ENCODE measurements at places on chromosomes 11 and 22.
A peak's percentile ranks its signal among the peaks of the same experiment; 100 is the strongest.

- DNase-seq = no peak
Measured at GRCh38 chr11:69335781-69336405, 41.9 kb downstream of the MYEOV start.

GRCh38 chr11:94762208-94762607 is 5.9 kb upstream of the AMOTL1 start:
- no peak for DNase-seq

DNA sequence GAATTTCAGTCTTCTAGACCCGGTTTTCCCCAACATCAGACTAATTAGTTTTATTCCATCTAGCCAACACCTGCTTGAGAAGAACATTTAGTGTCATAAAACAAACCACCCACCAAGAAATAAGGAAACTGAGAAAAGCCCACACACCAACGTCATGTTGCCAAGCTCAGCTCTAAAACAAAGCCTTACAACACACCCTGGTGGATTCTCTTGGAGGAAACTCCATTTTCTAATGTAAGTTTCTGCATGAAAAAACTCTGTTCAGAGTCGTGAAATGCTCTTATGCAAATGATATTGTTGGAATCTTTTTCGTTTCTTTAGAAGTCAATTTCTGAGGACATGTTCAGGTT is 105.0 kb upstream of the RAG2 start:
- no peak for DNase-seq

- DNase-seq = no peak
Measured at GRCh38 chr11:115092516-115092915, 411.7 kb downstream of the CADM1 start.

DNA sequence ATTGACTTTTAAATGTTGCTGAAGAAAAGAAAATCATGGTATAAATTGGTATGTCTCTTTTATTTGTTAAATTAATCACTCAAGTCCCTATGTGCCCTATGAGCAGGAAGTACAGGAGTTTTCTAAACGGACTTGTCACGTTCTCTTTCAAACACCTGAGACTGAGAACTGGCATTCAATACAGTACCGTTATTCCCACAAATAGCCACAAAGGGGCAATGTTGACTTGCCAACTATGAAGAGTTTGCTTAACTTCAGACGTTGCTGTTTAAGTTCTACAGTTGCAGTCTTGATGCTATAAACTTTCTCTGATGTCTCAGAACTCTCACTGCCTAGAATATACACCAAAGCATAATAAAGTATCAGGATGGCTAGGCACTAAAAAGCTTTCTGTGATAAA is 7.6 kb downstream of the OR56A1 start:
- DNase-seq = peak; percentile 66

- peak; percentile 59 for DNase-seq
Measured at GRCh38 chr11:107017433-107018218, 650 bp downstream of the GUCY1A2 start.

GRCh38 chr11:2748061-2748813 is 48.4 kb upstream of the KCNQ1OT1 start:
- no peak for DNase-seq

DNA sequence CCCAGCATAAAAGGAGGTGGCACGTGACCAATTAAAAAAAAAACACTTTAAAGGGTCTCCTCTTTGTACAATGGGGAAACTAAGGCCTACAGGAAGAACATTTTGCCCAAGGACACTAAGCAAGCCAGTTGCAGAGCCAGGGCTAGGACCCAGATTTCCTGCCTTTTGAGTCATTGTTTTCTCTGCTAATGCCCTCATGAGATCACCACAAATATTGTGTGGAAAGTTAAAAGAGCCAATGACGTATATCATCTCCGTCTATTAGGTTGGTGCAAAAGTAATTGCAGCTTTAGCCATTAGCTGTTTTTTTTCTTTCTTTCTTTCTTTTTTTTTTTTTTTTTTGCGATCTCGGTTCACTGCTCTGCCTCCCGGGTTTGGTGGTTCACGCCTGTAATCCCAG is 24.1 kb upstream of the LRRC32 start:
- no peak for DNase-seq

DNA sequence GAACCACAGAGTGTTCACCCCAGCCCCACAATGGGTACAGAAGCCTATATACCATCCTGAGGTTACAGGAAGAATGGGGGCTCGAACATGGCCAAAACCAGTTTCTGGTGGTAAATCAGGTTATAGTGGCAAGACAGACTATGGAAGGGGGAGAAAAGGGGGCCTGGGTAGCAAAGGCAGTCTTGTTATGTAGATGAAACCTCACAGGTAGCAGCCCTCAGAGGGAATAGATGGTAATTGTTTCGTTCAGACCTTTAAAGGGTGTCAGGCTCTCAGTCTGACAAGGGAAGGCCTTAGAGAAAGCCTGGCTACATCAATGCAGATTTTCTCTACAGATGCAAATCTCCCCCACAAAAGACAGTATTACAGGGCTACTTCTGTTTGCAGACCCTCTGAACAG is 3.4 kb downstream of the CAPN1 start:
- DNase-seq = peak; percentile 87

DNA sequence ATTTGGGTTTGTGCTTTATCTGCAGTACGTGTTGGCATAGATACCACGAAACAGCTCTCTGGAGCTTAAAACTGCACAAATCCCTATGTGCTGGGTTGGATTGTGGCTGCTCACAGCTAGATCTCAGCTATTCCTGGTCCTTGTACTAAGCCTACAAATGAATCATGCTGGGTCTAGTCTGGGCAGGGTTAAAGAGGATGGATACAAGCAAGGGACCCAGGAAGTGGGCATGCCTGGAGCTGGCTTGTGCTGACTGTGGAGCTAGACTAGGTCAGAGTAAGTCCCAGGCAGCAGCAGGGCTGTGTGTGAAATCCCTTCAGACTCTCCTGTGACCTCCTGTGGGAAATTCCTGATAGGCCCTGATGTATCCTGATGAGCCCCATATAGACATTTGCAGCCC is 3.9 kb upstream of the E2F8 start:
- DNase-seq = no peak

- DNase-seq = no peak
Measured at GRCh38 chr11:12540075-12540680, 134.0 kb upstream of the TEAD1 start.

GRCh38 chr11:75725547-75726320 is 8.1 kb downstream of the MOGAT2 start:
- DNase-seq = no peak

- DNase-seq = no peak
Measured at GRCh38 chr22:23638611-23639010, 6.5 kb upstream of the DRICH1 start.

- no peak for DNase-seq
Measured at GRCh38 chr11:121134741-121135312, 33.8 kb downstream of the TECTA start.
